ENCODE measurements at places on chromosomes 7 and 10.

GRCh38 chr10:43409385-43410109 is 561 bp upstream of the HNRNPF start:
- DNase-seq = no peak

DNA sequence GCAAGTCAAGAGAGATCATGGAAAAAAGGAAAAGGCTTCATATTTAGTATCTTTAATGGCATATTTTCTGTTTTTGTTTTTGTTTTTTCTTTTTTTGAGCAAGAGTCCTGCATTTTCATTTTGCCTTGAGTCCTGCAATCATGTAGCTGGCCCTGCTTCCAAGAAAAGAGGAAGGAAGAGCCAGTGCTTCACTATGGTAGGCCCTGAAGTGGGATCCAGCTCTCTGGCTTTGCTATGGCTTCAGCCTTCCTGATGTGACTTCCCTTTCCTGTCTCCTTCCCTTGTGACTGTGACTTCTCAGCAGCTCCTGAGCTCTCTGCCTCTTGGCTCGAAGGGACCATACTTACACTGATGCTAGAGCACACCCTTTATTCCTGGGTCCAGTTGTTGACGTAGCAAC is 512.3 kb downstream of the INHBA start:
- DNase-seq = no peak

- no peak for DNase-seq
Observed at GRCh38 chr10:89206402-89207180, 526 bp downstream of the CH25H start.

DNA sequence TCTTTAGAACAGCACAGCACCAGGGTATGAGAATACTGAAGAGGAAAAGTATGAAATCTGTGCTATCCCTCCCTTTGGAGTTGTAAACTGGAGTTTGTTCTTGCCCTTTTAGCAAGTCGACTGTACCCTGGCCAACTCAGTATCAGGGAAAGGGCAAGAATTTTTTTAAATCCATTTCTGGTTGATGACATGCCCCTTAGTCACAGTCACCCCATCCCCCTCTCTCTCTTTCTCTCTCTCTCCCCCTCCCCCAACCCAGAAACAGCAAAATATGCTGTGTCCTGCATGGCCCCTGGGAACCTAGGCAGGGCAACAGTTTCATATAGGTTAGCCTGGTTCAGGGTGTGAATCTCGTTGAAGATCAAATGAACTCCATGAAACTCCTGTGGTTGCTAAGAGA is 177.7 kb upstream of the ADO start:
- no peak for DNase-seq

GRCh38 chr10:99917963-99918825 is 91.6 kb downstream of the DNMBP start:
- DNase-seq = peak; percentile 74

GRCh38 chr10:76463111-76463510 is 1031.7 kb downstream of the LRMDA start:
- DNase-seq = no peak

DNA sequence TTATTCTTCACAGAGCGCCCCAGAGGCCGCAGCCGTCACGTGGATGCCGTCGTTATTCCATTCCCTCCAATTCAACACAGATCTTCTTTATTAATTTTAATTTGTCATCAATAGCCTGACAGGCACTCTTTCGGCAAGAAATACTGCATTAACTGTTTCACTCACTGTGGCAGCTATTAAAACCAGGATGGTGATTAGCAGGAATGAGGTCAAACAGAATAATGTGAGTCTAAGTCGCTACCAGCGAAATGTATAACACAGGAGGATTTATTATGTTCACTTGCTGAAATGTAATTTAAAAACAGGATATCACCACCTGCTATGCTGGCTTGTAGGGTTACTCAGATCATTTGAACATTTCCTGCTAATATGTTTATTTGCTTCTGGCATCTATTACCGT is 74.2 kb upstream of the MGMT start:
- DNase-seq = no peak

Data from iPS-NIHi11 (cell line).